ENCODE measurements at places on chromosomes 1 and 21.
A peak's percentile ranks its signal among the peaks of the same experiment; 100 is the strongest.

- no peak for DNase-seq
Observed at GRCh38 chr1:12518931-12519692, 98.9 kb downstream of the DHRS3 start.

- no peak for DNase-seq
Observed at GRCh38 chr1:69055194-69055593, 512.5 kb upstream of the LRRC7 start.

DNA sequence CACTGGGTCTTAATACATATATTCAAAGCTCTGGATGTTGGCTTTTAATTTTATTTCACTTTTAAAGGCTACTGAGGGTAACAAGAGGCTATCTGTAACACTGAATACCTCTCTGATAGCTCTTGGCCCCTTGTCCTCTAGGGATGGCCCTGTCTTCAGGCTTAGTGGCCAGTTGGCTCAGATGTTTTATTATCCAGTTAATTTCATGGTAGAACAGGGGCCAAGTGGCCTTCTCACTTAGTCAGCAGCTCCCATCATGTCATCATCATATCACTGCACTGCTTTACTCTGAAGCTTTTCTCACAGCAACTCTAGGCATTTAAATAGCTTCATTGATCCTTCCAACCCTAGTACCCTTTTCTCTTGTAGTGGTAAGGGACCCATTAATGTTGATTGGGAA, 40.2 kb upstream of the MACF1 start:
- DNase-seq = no peak

DNA sequence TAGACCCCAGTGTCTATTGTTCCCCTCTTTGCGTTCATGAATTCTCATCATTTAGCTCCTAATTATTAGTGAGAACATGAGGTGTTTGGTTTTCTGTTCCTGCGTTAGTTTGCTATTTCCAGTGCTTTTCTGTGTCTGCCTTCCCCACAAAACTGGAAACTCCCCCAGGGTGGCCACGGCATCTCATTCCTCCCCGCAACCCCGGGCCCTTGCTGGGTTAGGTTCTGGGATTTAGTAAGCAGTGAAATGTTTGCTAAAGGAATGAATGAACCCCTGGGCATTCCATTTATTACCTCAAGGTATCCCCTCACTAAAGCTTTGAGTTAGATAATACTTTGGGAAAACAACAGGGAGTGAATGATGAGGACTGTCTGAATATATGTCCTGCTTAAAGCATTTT, 142.9 kb downstream of the GLUL start:
- no peak for DNase-seq

DNA sequence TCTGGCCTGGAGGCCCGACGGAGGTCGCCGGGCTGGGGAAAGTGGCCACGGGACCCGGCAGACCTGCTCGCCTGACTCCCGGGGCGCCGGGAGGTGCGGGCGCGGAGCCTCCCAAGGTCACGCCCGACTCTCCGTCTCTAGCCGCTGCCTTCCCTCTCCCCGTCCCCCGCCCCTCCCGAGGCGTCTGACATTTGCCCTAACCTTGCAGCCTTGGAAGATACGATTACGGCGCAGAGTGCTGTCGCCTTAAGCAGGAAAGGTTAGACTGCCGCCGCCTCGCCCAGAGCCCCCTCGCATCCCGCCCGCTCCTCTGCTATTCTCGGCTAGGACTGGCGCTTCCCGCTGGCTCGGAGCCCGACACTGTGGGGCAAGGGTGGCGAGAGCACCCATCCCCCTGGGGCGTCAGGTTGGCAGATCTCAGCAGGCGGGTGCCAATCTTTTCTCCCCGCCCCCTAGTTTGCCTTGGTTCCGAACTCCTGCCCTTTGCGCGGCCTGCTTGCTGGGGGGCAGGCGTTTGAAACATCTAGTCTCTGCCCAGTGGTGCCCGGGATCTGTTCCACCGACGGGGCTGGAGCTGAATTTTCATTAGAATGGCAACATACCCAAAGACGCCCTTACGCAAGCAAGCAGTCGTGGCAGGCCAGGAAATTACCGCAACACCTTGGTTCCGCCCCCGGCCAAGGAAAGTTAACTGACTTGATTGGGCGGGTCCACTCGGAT, 835 bp downstream of the PGM1 start:
- peak; percentile 90 for DNase-seq

- DNase-seq = no peak
Observed at GRCh38 chr1:30668024-30668423, 55.4 kb downstream of the MATN1 start.

DNA sequence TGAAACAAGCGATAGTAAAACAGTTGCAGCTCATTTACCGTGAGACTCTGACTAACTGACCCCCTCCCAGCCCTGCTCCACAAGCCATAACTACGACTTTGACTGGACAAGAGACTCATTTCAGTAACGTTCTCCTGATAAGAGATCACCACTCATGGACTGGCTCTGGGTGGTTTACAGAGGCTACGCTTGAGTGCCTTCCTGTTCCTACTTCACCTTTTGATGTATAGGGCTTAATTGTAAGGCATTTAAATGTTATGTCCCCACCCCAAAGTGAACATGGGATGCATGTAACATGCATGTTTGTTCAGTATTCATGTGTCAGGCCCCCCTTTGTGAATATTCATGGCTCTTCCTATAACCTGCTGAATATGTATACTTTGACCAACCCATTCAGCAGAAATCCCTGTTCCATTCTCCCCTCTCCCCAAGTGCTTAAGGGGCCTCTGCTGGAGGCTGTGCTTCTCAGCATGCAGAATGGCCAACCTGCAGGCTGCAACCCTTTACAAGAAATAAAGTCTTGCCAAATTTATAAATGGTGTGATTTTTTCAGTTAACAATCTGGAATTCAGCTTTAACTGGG, 50.7 kb upstream of the SPOCD1 start:
- DNase-seq = no peak

DNA sequence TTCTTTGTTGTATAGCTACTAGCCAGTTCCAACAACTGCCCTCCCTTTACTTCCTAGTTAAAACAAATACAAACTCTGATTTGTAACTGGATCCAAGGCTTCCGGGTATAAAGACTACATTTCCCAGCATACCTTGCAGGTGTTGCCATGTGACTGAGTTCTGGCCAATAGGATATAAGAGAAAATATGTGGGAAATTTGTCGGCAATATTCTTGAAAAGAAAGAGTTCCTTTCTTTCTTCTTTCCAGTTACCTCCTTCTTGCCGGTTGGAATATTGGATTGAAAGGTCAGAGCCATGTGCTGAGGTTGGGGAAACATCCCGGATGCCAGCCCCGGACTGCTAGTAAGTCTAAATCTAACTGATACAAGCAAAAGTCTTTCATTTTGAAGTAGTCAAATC, 23.0 kb upstream of the ZBTB40 start:
- DNase-seq = peak; percentile 77

GRCh38 chr1:66335859-66336640, 197.9 kb upstream of the SGIP1 start:
- peak; percentile 42 for DNase-seq

DNA sequence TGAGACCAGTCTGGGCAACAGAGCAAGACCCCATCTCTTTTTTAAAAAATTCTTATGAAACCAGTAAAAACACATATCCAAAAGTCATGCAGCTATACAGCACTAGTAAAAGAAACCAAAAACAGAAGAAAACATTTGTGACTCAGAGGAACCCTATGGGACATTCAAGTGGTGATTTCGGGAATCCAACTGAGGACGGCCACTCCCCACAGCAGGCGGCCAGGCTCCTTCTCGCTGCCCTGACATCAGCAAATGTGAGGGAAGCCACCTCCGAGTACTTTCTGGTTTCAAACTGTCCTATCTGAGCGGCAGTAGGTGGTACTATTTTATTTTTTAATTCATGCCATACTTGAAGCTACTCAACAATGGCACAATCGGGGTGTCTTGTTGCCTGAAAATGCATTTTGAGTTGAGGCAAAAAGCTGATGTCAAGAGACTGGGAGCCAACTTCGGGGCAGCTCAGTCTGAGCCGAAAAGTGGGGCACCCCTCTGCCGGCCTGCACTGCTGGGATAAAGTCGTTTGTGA, 3.3 kb downstream of the SUMO3 start:
- DNase-seq = no peak

- no peak for DNase-seq
Observed at GRCh38 chr1:97245682-97246081, 524.1 kb downstream of the PTBP2 start.

- DNase-seq = no peak
Observed at GRCh38 chr1:20353836-20354235, 63.2 kb downstream of the VWA5B1 start.

DNA sequence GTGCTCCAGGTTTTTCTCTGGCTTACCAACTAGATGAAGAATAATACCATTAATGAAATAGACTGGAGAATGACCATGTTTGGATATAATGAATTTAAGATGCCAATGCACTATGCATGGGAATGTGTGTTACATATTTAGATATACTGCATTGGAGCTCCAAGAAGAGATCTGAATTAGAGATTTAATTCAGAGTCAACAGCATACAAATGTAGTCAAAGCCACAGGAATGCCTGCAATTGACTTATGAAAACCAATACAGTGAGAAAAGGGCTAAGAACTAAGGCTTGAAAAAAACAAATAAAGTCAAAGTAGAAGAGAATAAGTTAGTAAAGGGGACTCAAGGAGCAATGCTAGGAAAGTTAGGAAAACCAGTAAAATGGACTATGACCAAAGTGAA, 59.1 kb downstream of the USP24 start:
- DNase-seq = no peak

DNA sequence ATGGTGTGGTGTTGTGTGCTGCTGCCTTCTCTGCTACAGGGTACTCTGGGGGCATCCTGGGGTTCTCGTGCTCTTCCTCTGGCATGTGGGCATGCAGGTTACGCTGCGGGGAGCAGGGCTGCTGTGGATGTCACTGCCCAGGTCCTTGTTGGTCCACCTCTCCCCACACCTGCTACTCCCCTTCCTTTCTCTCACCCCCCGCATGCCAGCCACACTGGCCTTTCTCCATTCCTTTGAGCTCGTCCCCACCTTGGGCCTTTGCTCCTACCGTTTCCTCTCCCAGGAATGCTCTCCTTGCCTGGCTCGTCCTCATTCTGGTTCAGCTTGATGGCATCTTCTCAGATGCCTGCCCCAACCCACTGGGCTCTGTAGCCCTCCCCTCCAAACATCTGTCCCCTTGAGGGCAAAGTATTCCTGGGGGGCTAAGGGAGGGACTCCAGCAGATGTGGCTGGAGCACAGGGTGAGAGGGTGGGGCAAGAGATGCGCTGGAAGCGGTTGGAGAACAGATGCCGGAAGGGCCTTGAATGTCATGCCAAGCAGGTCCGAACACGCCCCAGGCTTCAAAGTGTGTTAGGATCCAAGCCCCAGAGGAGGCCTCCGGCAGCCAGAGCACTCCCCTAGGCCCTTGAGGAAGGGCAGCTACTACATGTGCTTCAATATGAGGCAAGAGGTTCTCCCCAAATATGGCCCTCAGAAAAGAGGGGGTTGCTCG, 23.4 kb downstream of the DMRTB1 start:
- DNase-seq = no peak

DNA sequence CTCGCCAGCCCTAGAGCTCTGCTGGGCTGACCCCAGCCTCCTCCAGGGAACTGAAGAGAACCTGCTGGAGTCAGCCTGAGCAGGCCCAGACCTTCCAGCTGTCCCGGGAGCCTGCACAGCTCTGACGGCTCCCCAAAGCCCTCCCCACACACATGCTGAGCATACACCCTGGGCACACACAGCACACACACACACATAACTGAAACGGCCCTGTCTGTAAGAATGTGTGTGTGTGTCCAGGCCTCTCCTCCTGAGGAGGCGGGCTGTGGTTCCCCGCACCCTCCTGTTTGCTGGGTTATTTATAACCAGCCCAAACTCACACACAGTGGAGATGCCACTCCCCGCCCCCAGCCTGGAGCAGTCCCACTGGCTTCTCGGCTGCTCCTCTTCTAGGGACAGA, 20.2 kb downstream of the SDC3 start:
- DNase-seq = no peak

GRCh38 chr1:2128189-2128901, 66.2 kb downstream of the FAAP20 start:
- no peak for DNase-seq

- DNase-seq = peak; percentile 76
Observed at GRCh38 chr1:76254104-76255030, 179.8 kb downstream of the ST6GALNAC3 start.

DNA sequence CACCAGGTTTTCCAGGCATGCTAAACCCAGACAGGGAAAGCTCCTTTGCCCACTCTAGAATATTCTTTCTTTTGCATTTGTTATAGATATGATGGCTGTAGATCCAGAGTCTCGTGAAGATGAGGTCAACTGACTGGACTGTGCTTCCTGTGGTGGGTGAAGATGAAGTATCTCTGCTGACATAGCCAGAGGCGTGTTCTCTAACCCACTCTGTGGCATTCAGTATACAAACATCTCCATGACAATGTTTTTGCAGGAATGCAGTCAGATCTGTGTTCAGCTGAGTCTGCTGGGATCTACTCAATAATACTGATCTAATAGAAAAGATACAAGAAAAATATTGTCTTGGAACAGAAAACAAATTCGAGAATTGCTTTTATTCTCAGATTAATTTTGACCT, 11.3 kb downstream of the RWDD2B start:
- peak; percentile 52 for DNase-seq

- peak; percentile 9 for DNase-seq
Observed at GRCh38 chr1:192170196-192170984, 12.1 kb downstream of the RGS18 start.

GRCh38 chr1:180620581-180620980, 11.2 kb upstream of the XPR1 start:
- DNase-seq = no peak

DNA sequence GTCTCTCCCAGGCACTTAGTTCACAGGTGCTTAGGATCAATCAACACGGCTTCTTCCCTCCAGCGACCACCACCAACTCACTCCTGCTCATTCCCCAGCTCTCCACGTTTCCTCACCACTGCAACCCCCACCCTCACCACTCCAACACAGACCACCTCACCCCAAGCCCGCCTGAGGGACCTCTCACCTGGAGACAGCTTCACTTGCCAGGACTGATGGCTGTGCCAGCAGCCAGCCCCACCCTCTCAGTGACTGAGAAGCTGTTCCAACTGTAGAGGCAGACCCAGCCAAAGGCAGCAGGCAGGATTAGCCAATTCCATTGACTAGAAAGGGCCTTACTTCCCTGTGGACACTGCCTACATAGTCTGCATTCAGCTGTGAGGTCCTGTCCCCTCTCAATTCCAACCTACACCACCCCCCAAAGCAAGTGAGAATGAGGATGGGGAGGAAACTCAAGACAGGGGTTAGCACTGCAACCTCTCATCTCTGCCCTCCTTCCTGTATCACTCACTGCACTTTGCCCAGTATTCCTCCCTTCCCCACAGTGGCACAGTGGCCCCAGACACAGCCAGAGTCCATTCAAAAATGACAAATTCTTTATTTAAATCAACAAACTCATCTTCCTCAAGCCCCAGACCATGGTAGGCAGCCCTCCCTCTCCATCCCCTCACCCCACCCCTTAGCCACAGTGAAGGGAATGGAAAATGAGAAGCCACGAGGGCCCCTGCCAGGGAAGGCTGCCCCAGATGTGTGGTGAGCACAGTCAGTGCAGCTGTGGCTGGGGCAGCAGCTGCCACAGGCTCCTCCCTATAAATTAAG, 7.6 kb downstream of the TAGLN2 start:
- no peak for DNase-seq

GRCh38 chr1:220283625-220284024, 11.4 kb upstream of the RAB3GAP2 start:
- DNase-seq = no peak

GRCh38 chr1:171985639-171986038, 144.3 kb downstream of the DNM3 start:
- peak; percentile 60 for DNase-seq
